ENCODE measurements at places on chromosomes 7 and 10. TPM values are rescaled to one million over a fixed set of nuclear protein-coding genes. Genes with fewer than 3 reads are reported as not detected.
A peak's percentile ranks its signal among the peaks of the same experiment; 100 is the strongest.

GRCh38 chr10:131166486-131166885 is 145.0 kb downstream of the TCERG1L start:
- DNase-seq, result no peak

DNA sequence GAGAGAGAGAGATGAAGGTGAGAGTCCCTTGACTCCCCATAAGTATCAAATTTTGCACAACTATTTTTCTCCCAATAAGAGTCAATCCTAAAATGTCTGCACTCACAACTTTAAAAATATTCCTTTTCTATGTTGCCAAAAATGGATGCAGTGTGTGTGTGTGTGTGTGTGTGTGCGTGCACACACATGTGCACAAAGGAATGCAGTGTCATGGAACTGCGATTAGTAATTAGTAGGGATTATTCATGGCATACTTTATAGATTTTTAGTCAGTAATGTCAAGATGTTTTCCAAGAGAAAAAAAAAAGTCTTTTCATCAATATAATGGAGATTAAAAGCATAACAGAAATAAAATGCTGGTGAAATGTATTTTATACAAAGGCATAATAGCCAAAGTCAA is 179.1 kb upstream of the LRRTM3 start:
- no peak for DNase-seq

DNA sequence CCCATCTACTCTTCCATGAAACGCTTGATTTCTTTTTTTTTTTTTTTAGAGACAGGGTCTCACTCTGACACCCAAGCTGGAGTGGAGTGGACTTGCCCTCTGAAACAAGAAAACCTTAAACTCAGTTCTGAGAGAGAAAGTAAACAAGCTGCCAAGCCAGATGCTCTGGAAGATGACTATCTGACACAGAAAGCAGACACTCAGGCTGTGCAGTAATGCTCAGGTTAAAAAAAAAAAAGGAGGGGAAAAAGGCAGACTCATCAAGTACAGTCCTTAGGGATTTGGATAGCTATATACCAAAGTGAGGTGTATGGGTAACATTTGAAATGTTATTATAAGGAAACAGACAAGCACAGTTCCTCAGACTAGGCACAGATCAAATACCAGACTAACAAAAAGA is 80.5 kb downstream of the IDE start:
- no peak for DNase-seq

DNA sequence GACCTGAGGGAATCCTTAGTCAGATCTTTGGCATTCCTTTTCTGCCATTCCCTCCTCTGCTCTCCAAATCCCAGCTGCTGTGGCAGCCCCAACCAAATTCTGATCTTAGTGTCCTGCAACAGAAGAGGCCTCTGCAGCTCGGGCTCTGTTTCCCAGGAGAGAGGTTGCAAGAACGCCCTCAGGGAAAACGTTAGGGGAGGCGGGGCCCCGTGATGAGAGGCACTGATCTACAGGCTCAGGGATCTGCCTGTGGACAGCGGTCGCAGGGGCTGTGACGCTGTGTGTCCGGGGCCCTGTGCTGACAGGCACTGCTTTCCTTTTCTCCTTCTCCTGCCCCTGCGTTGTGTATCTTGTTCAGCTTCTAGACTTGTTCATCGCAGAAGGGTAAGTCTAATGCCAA is 57.3 kb upstream of the DPYSL4 start:
- no peak for DNase-seq

DNA sequence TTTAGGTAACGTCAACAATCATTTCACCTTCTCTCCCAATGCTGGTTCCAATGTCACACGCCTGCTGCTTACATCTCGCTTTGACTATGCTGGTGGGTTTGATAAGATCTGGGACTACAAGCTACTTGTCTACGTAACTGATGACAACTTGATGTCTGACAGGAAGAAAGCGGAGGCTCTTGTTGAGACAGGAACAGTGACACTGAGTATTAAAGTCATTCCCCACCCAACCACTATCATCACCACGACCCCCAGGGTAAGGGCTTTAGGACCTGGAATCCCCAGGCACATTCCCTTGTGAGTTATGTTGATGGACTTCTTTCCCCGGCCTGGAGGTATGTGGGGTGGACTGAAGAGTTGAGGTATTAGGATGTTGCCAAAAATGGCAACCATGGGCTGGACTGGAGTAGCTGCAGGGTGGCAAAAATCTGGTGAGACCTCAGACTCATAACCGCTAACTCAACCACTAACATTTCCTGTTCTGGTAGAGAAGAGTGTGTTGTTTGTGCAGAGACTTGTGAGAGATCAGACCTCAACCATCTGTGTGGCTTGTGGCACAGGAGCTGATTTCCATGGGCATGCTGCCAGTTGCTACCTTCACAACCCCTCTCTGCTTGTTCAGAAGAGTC is 59.2 kb downstream of the CDHR3 start:
- DNase-seq, result no peak

GRCh38 chr10:48551861-48552591 is 52.8 kb downstream of the ARHGAP22 start:
- DNase-seq, result no peak

DNA sequence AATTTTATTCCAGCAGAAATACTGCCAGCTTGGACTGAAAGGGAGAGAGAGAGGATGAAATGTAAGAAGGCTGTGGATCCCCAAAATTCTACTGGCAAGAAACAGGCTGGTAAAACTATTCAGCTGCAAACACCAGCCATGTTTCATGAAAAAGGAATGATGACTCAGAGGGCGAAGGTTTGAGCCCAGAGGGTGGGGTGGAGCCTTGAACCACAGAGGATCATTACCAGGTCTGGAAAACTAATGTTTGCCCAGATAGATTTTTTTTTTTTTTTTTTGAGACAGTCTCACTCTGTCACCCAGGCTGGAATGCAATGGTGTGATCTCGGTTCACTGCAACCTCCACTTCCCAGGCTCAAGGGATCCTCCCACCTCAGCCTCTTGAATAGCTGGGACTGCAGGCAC is 41.7 kb upstream of the NRF1 start:
- no peak for DNase-seq

- no peak for DNase-seq
Observed at GRCh38 chr10:33260403-33261149, 73.9 kb downstream of the NRP1 start.

GRCh38 chr7:46600340-46600739 is 679.3 kb upstream of the IGFBP3 start:
- no peak for DNase-seq

DNA sequence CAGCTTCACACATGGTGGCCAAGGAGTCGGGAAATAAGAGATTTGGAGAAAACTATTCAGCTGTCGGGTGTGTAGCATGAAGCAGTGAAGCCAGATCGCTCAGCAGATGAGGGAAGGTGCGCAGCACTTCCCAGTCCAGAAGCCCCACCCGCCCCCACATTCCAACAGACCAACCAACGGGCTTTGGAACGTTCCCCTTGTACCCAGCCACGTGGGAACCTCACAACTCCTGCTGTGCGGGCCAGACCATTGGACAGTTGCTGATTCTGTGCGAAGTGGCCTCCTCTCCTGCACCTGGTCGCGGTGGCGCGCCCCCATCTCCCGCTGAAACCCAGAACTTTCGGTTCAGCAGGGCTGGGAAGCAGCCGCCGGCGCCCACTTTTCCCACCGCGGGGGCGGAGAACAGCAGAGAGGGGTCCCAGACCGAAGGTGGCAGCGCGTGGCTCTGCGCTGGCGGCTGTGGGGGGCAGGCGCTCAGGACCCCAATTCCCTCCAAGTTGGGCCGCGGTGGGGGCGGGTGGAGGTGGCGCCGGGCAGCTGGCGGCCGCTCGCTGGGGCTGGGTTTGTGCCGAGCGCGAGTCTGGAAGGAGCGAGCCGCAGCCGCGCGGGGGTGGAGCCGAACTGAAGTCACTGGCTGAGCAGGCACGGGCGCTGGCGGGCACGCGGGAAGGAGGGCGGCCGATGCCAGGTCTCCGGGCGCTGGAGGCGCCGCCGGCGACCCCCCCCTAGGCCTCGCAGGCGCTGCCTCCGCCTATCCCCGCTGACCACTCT is 1301.5 kb upstream of the SORCS1 start:
- DNase-seq, result peak; percentile 51

DNA sequence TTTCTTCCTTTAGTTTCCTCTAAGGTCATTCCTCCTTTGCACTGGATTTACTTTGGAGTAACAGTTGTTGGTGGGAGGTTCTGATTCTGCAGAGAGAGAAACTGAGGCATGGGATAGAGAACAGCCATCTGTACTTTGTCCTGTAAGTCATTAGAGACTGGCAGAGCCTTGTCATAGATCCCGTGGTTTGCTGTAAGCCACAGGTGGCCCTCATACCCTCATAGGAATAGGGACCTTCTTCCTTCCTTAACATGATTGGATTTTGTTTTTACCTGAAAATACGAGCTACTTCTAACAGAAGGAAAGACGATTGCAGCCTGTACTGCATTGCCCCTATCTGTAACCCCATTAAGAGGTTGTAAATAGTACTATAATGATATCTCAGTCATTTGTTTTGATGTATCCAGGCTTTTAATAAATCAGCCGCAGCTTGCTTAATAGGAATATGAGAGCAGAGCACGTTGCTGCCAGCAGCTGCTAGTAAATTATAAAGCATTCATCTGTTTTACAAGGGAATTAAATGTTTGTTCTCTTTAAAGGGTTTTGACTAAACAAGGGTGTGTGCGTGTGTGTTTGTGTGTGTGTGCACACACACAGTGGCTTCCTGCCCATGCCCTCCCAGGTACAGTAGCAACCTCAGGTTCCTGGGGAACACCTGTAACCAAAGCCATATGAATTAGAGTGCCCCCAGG is 249.8 kb downstream of the AUTS2 start:
- DNase-seq, result no peak

DNA sequence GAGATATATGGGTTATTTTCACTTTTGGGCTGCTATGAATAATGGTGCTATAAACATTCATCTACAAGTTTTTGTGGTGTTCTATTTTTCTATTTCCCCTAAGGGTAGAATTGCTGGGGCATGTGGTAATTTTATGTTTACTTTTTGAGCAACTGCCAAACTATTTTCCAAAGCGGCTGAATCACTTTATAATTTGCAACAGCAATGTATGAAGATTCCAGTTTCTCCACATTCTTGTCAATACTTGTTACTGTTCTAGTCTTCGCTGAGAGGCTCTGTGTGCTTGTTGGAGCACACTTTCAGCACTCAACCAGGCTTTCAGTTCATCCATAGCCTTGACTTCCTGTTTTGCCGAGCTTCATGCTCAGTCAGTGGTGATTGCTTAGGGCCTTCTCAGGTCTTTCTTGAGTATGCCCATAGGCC is 39.0 kb downstream of the ADK start:
- DNase-seq, result peak; percentile 64

GRCh38 chr7:51774178-51774577 is 457.6 kb upstream of the COBL start:
- DNase-seq, result no peak

DNA sequence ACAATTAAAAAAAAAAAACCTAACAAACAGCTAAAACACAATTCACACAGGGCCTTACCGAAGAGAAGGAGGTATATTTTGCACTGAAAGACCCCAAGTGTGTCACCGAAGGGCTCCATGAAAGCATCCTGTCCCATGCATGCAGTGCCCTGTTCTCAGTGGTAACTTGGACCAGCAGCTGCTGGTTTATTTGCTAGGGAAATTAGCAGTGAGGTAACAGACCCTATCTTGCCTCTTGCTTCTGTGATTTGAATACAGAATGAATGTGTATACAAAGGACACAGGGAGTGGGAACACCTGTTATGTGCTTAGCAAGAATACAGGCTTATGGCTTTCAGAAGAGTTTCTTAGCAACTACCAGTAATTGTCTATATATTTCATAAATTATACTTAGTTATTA is at the start of gene HEPACAM2:
TSS of gene HEPACAM2 (minus strand) at position 160 of the 400 bp plus-strand sequence.
- no peak for DNase-seq

GRCh38 chr7:34596887-34597286 is 61.1 kb upstream of the NPSR1 start:
- DNase-seq, result no peak

DNA sequence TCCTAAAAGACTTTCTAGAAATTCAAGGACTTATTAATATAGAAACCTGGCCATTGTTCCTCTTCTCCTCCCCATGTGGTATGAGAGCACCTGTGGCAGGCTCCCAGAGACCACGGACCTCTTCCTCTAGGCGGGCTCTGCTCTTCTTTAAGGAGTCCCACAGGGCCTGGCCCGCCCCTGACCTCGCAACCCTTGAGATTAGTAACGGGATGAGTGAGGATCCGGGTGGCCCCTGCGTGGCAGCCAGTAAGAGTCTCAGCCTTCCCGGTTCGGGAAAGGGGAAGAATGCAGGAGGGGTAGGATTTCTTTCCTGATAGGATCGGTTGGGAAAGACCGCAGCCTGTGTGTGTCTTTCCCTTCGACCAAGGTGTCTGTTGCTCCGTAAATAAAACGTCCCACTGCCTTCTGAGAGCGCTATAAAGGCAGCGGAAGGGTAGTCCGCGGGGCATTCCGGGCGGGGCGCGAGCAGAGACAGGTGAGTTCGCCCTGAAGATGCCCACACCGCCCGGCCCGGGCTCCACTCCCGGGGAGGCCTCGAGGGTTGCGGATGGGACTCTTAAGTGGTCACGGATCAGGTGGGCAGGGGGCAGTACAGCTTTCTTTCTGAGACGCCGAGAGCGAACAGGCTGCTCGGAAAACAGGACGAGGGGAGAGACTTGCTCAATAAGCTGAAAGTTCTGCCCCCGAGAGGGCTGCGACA is at the start of gene SLC26A4:
TSS of gene SLC26A4 (plus strand) at position 448 of the 700 bp plus-strand sequence. CDS start 814 bp downstream, outside the sequence.
- no peak for DNase-seq

DNA sequence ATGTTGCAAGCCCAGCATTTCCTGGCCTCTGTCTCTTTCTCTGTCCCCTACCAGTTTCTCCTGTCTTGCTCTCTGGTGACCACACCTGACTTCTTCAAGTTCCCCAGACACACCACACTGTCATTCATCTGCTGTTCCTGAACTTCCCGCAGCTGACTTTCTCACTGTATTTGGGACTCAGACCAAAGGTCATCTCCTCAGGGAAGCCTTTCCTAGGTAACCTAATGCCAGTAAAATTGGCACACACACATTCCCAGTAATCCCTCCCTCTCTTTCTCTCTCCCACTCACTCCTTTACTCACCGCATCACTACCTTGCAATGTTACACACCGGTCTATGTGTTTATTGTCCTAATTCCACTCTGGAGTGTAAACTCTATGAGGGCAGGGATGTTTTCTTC is 81.7 kb downstream of the ELMO1 start:
- DNase-seq, result no peak

- DNase-seq, result no peak
Observed at GRCh38 chr7:11203683-11204082, 230.0 kb downstream of the PHF14 start.

GRCh38 chr7:104922182-104923009 is 91.6 kb upstream of the KMT2E start:
- DNase-seq, result no peak

DNA sequence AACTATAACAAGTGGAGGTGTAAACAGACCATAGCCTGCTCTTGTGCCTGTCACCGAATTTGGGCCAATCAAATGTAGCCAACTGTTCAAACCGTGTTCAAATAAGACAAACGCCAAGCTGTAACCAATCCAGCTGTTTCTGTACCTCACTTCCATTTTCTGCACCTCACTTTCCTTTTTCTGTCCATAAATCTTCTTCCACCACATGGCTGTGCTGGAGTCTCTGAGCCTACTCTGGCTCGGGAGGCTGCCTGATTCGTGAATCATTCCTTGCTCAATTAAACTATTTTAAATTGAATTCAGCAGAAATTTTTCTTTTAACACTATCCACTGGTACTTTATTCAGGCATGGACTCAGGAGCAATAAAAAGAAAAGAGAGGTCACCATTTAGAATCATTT is 29.9 kb upstream of the COL1A2 start:
- no peak for DNase-seq

SLC16A12 gene
- total RNA-seq, result 3.4 TPM

RNF32 gene
- 0.98 TPM for total RNA-seq

SLC29A4 gene
- total RNA-seq, result 2.3 TPM

PLEKHS1 gene
- total RNA-seq, result not detected

ABCB1 gene
- 3.2 TPM for total RNA-seq

TFEC gene
- 5.6 TPM for total RNA-seq

HGF gene
- 8.6 TPM for total RNA-seq

C10orf62 gene
- not detected for total RNA-seq

ELFN1 gene
- 0.96 TPM for total RNA-seq

HOXA4 gene
- 2.8 TPM for total RNA-seq

HKDC1 gene
- not detected for total RNA-seq
